Adrenal gland (tissue), 19 donors: ENCODE measurements at places on chromosomes 1 and 21. TPM values are rescaled to one million over a fixed set of nuclear protein-coding genes. Genes with fewer than 3 reads are reported as not detected.
A peak's percentile ranks its signal among the peaks of the same experiment; 100 is the strongest.

The SH2D2A gene
- total RNA-seq = 3.4 TPM

GRCh38 chr1:32693455-32694174 lies 9.0 kb downstream of the SYNC start:
- DNase-seq = no peak

DNA sequence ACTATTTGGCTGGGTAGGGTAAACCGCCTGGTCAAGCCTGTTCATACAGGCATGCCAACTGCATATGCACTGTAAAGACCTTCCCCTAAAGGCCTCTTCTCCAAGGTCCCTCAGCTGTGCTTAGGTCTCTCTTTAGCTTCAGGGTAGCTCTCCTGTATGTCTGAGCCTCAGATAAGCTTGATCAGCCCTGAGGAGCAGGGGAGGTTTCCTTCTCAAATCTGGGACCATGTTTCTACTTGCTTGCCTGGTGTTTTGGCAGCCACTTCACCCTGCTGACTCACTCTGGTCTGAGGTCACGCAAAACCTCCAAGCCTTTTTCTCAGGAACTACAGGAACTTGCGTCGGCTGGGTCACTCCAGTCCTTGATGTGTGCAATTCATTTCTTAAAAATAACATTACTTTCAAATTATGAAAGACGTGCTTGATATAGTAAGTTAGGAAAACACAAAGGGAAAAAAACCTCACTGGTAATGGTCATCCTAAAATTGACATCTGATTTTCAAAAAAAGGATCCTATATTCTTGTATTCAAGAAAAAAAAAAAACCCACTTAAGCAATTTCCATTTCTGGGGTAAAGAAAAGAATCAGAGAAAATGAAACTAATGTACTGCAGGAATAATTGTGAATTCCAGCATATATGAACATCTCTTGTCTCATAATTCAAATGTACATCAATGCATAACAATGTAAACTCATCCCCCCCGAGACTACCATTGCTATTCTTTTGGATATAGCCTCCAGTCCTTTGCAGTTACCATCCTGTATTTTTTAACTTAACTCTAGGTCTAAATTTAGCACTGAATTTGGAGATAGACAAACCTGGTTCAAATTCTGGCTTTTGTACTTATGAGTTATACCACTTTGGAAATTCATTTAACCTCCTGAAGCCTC lies 24.8 kb upstream of the RNF19B start:
- DNase-seq = peak; percentile 91

The KLF17 gene
- total RNA-seq = 0.87 TPM

- no peak for DNase-seq
Measured at GRCh38 chr1:5477716-5478115, 514.5 kb downstream of the NPHP4 start.

- DNase-seq = no peak
Measured at GRCh38 chr21:41868062-41868710, 11.0 kb downstream of the PRDM15 start.

The POU2F1 gene
- total RNA-seq = 15.7 TPM

The KCNA2 gene
- 16.9 TPM for total RNA-seq

GRCh38 chr1:36944883-36945282 lies 89.4 kb downstream of the GRIK3 start:
- DNase-seq = no peak

DNA sequence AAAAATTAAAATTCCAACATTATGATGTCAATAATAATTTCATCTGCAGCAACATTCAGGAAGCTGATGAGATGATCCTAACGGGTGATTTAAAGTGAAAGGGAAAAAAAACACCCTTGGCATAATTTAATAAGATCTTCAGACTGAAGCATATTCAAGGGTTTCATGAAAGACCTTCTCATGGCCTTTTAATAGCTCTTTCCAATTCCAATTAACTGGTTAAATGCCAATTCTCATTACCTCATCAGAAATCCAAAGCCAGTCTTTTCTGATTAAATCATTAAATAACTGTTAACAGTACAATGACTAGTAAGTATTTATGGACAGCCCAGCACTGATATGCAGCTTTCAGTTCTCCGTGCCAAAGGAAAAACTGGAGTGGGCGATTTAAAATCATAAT lies 407.5 kb downstream of the SMYD3 start:
- no peak for DNase-seq

The SZRD1 gene
- 143 TPM for total RNA-seq

DNA sequence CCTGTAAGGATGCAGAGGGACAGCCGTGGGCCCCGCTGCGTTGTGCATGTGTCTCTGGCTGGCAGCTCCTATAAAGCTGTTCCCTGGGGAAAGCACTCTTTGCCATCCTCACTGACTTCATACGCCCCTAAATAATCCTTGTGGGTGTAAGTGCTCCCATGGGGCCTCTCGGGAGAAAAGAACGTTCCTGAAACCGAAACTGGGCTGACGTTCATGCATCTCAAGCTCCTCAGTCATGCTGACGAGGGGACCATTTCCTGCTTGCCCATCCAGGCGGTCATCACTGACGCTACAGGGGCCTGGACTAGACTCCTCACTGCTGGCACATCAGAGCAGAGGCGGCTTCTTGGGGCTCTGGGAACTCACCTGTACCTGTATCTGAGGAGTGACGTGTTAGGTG lies 73.1 kb upstream of the USP24 start:
- no peak for DNase-seq

DNA sequence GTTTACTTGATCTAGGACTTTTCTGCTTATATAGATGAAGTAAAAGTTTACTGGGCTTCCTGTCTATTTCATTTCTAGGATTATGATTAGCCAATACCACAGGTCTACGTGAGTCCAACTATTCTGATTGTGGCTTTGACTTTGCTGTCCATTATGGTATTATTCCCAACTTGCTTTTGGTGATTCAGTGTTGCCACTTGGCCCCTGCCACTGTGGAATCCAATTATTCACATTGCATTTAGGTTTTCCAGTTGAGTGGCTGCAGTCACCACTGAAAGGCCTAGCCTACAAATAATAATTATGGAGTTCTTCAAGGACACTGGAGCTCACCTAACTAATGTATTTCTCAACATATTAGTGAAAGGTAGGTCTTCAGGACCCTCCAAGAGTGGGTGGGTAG lies 574.3 kb upstream of the USP24 start:
- DNase-seq = no peak

The PALMD gene
- total RNA-seq = 65.0 TPM

GRCh38 chr1:41514381-41514780 lies 29.9 kb upstream of the EDN2 start:
- no peak for DNase-seq

DNA sequence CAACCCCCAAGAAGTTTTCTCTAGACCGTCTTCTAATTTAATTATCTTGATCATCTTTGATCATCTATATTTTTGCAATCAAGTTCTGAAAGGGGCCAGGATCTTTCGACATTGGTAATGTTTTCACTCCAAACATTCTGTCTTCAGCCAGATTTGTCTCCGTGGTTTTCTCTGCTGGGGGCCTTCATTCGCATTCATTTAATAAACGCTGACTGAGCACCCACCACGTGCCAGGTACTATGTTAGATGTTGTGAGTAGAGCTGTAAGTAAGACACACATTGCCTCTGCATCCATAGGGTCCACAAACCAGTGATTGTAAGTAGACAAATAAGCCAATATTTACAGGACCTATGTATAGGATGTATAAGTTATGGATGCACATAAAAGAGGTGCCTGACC lies 134.5 kb upstream of the MROH9 start:
- DNase-seq = no peak

The FAM78B gene
- total RNA-seq = 1.2 TPM

GRCh38 chr1:38860454-38860795 lies 853 bp upstream of the RRAGC start:
- DNase-seq = peak; percentile 11

- no peak for DNase-seq
Measured at GRCh38 chr1:221246628-221247415, 367.6 kb downstream of the HLX start.

The TENT5C gene
- 4.0 TPM for total RNA-seq

GRCh38 chr1:98766255-98766654 lies 104.7 kb downstream of the SNX7 start:
- no peak for DNase-seq

The WDR26 gene
- 76.8 TPM for total RNA-seq

- no peak for DNase-seq
Measured at GRCh38 chr1:26570287-26570686, 40.7 kb downstream of the RPS6KA1 start.

The AURKAIP1 gene
- total RNA-seq = 260 TPM

The DIO1 gene
- total RNA-seq = 0.19 TPM
